ENCODE measurements at places on chromosomes 7 and 10. TPM values are rescaled to one million over a fixed set of nuclear protein-coding genes. Genes with fewer than 3 reads are reported as not detected.

- ATAC-seq = no peak
These were observed 40.9 kb downstream of the ITIH5 start for GRCh38 chr10:7625836-7626235.

DNA sequence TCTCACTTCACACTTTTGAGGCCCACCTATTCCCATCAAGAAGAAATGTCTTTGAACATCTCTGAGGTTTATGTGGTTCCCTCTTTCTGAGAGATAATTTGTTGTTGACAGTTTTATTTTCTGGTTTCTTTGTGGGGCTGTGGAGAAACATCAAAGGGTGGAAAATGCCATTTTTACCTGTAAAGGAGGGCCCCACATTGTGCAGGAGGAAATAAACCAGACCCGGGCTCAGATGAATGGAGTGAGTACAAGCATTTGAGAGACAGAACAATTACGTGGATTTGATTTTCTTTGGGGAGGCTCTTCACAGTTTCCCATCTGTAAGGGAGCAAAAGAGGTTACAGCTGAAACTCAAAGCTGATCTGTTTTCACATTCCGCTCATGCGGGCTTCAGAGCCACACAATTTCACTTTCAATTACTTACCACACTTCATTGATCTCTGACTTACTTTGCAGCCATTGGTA is 29.8 kb downstream of the ITPRIP start:
- ATAC-seq = no peak

DNA sequence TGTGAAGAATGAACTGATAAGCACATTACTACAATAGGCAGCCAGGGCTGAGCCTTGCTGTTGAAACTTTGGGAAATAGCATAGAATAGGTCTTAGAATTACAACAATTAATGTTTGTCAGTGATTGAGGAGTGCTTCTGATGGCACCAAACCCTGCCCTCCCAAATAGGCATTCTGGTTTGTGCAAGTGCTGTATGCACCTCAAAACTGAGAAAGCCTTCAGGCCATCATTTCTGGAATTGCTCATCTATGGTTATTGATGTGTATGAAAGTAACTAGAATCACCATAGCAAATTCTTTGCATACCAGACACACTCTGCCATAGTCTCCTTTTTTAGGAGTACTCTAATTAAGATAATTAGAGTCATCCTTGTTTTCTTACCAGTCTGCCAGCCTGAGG is 585.0 kb upstream of the MBL2 start:
- ATAC-seq = no peak

DNA sequence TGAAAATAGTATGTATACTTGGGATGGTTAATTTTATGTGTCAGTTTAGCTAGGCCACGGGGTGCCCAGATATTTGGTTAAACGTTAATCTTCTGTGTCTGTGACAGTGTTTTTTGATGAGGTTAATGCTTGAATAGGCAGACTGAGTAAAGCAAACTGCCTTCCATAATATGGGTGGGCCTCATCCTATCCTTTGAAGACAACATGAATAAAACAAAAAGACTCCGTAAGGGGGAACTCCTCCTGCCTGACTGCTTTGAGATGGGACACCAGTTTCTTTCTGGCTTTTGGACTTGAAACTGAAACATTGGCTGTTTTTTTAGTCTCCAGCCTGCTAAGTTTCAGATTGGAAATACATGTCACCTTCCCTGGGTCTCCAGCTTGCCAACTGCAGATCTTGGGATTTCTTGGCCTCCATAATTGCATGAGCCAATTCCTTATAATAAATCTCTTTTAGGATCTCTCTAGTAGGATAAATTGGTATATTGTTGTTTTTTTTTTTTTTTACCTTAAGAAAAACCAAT is 59.9 kb upstream of the GLCCI1 start:
- no peak for ATAC-seq

GRCh38 chr10:70579234-70580002 is 23.1 kb downstream of the PRF1 start:
- no peak for ATAC-seq

GRCh38 chr7:146791344-146792285 is 675.0 kb downstream of the CNTNAP2 start:
- ATAC-seq = no peak

DNA sequence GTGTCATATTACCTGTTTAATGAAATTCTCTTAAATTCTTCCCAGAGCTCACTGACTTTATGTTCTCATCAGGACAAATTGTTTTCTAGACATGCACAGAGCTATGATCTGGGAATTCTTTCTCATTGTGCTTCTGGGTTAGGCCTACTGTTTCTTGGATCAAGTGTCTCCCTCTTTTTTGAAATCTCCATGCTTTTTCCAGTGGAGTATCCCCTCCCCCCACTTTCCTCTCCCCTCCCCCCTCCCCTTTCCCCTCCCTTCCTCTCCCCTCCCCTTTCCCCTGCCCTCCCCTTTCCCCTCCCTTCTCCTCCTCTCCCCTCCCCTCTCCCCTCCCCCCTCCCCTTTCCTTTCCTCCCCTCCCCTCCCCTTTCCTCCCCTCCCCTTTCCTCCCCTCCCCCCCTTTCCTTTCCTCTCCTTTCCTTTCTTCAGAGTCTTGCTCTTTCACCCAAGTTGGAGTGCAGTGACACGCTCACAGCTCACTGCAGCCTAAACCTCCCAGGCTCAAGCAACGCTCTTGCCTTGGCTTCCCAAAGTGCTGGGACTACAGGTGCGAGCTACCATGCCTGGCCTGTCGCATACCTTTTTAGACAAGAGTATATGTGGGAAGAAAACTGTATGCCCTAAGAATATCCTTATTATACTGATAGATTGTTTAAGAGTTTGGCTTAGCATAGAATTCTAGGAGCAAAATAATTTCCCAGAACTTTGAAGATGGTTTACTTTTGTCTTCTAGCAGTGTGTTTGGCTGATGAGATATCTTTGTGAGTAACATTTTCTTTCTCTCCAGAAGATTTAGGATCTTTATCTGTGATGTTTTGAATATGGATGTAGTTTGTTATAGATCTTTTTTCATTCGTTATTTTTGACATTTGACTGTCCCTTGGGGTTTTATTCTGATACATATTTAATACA is 2.5 kb downstream of the DYNC2I1 start:
- ATAC-seq = no peak

GRCh38 chr7:84105586-84105985 is 89.0 kb downstream of the SEMA3A start:
- no peak for ATAC-seq

- ATAC-seq = no peak
These were observed 305.1 kb upstream of the CSTF2T start for GRCh38 chr10:52004342-52004949.

GRCh38 chr7:42222125-42222524 is 14.9 kb downstream of the GLI3 start:
- ATAC-seq = no peak

GRCh38 chr10:72335394-72336258 is 19.1 kb downstream of the DNAJB12 start:
- ATAC-seq = no peak

DNA sequence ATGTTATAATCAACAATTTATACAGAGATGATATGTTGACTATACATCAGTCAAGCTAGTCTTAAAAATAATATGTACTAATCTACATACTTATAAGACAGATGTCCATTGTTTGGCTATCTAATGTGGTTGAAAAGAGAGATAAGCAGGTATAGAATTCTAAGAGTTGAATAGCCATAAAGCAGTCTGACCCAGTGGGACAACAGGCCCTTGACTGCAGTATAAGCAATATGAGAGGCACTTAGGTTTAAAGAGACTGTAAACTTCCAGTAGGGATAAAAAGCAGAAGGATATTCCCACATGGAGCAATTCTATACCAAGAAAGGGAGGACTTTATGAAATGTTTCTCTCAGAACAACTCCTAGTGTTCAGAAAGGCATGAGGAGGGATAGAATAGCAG is 139.3 kb downstream of the ELAPOR2 start:
- no peak for ATAC-seq

DNA sequence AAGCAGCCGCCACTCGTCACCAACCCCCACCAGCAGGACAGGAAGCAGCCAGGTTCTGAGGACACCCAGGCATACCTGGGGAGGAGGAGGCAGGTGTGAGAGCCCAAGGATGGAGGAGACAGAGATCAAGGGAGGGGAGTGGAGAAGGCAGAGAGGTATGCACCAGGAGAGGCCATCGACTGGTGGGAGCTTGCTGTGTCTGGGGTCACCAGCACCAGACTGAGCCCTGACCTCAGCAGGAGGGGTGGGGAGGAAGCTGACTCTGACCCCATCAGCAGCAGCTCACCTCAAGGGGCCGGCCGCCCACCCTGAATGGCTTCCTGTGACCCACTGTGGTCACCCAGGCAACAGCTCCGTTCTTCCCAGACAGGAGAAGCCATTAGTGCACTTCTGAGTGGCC is 7.8 kb downstream of the VIPR2 start:
- no peak for ATAC-seq

GRCh38 chr10:131781791-131782190 is 119.0 kb upstream of the PPP2R2D start:
- no peak for ATAC-seq

DENND2A gene
- 1.0 TPM for total RNA-seq

FGFR2 gene
- total RNA-seq = 27.4 TPM

FGL2 gene
- total RNA-seq = 1.6 TPM

ASB4 gene
- total RNA-seq = not detected

ACTR3C gene
- total RNA-seq = 6.1 TPM

Measured in esophagus mucosa (tissue), 1 donor.